ENCODE measurements at places on chromosomes 1 and 21.

- DNase-seq, result no peak
Observed at GRCh38 chr1:28516518-28516956, 10.7 kb downstream of the RCC1 start.

GRCh38 chr1:42153624-42154023, 414 bp downstream of the GUCA2B start:
- no peak for DNase-seq

- DNase-seq, result no peak
Observed at GRCh38 chr21:39938086-39938625, 70.9 kb downstream of the PCP4 start.

DNA sequence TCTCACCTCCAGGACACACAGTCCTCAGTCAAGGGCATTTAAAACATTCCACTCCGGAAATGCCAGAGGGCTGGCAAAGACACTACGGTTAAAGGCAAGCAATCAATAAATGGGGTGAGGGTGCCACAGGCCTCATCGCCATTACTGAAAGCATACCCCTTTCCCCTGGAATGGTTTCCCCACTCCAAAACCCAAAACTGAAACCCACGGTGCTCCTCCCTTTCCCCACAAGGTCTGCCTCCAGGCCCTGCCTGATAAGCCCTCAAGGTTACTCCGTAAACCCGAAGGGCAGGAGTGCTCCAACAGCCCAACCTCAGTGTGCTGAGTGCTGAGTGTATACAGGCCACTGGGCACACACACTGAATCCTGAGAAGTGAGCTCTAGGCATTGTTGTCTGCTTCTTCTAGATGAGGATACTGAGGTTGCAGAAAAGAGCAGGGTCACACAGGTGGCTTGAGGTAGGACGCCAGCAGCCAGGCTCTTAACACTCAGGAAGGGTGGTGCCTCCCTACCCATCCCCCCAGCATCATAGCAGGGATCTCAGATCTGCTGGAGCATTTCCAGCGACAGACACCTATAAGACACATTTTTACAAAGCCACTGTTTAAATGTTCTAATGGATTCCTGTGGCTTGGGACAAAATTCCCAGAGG, 29.0 kb downstream of the SSBP3 start:
- DNase-seq, result peak; percentile 78

DNA sequence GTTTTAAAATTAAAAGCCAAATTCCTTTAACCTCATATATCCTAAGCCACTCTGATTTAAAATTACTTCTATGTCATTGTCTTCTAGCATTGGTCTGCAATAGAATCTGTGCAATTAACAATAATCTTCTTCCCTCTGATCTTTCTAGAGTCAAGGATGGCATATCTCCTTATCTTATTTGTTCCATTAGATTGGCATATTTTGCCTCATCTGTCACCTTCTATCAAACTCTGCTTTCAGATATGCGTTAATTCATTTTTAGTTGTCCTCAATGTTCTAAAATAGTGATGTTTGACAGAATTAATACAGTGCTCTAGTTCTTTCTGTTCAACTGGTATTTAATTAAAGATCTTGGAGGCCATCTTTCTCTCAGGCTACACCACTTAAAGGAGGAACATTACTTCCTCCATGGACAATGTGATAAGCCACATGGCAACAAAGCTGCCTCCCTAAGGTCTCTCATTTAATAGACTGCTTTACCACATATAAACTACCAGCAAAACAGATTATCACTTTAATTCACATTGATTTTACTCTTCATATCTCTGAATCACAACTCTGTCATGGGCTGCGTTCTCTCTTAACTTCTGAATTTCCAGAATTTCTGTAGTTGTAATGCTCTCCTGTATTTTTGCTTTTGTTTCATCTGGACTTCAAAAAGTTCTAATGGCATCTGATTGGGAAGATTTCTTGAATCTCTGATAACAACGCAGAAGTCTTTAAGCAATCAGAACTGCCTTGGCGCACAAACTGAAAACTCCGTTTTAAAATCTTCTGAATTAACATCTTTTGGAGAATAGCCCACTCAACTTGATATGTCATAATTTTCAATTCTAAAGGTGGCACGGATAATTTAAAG, 2.8 kb downstream of the NRIP1 start:
- peak; percentile 12 for DNase-seq

GRCh38 chr1:91798241-91798648, 87.7 kb downstream of the TGFBR3 start:
- no peak for DNase-seq

DNA sequence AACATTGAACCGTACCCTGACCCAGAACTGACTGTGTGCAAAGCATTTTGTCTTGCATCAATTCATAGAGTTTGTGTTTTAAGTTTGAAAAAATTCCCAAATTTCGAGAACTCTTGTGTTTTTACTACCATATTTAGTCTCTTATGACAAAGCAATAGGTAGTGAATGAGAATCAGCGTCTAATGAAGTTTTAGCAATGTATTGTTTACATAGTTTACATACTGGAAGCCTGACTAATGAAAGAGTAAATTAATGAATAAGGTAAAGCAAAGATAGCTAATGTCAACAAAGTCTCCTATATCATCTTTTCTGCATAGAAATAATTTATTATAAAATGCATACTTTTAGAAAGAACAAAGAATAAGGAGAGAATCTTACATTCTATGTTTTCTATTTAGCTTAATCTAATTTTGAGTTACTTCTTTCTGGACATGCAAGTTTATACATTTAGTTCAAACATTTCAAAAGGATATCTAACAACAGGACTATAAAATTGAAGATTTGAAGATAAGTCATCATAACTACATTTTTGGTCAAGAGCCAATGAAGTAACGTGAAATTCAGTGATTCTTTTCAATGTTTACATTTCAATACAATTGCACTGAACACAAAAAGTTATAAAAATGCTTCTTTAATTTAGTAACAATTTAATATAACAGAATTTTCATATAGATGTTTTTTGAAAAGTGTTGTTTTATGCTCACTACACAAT, 1943.7 kb downstream of the NCAM2 start:
- no peak for DNase-seq

DNA sequence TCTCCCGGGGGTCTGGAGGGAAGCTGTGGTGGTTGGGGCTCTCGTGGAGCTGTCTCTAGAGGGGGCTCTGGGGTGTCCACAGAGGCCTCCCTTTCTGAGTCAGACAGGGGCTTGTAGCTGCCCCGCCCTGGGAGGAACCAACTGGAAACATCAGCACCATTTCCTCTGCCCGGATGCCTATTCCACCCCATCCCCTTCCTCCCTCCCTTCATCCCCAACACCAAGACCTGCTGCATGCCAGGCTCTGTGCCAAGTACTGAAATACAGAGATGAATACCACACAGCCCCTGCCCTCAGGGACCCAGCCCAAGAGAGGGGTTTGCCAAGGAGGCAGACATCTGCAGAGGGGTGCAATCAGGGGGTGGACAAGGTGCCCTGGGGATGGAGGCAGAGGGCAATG, 125.6 kb upstream of the ADAR start:
- DNase-seq, result no peak

GRCh38 chr1:205826016-205826806, 13.2 kb upstream of the SLC41A1 start:
- DNase-seq, result no peak

DNA sequence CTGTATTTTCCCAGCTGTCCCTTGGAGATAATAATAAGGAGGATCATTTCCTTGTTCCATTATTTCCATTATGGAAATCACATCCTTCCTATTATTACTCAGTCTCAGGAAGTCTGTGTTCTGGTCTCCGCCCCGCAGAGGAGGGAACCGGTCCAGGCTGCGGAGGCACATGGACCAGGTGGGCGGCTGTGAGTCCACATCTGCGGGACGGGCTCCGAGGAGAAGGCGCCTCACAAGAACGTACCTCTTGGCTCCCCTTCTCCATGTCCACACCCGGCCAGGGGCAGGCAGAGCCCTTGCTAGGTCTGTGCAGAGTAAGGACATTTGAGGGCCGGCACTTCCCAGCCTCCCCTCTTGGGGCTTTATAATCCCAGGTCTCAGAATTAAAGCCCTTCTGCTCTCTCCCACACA, 14.6 kb downstream of the RAB7B start:
- DNase-seq, result no peak

- DNase-seq, result no peak
Observed at GRCh38 chr1:143735764-143736461, 235.9 kb downstream of the FAM72C start.

GRCh38 chr1:226711976-226712741, 26.9 kb downstream of the ITPKB start:
- no peak for DNase-seq

DNA sequence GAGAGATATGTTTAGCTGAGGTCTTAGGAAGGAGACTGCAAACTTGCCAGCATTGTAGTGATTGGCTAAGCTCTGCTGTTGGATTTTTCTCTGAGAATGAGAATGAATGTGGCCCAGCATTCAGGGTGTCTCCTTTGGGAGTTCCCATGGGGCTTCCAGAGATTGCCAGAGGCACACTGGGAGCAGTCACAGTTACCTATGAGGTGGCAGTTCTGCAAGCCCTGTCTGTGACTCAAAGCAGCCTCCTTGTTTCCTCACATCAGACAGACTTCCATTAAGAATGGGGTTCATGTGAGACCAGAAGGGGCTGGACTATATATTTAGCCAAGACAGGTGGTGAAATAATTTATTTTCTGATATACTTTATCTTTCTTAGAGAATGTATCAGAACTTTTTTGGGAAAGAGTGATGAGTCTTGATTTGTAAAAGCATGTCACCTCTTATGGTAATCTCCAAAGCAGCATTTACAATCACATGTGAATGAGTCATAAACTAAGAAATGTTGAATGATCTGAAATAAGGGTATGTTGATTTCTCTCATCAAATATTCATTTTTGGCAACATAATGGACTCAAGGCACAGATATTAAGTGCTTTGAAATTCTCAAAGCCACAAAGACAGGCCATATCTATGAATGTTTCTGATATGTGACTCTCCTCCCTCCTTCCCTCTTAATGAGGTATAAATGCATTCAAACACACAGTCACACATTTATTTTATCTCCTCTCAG, 9.5 kb upstream of the SLC19A2 start:
- DNase-seq, result no peak

DNA sequence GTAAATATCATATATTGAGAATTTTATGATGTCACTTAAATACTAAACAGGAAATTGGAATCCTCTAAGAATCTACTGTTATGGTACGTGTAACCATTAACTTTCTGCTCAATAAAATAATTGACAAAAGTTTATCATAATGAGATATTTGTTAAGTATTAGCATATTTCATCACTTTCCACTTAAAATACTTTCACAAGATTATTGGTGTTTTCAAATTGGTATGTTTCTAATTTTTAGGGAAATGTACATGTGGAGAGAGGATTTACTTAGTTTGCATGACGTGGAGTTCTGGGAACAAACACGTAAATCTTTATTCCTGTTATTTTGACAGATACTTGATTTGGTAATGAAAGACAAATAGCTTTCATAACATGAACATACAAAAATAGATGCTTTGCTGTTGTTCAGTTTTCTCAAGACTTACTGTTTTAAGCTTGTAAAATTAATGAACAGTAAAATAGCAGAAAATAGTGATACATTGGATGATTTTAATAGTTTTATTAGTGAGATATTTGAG, 1.6 kb downstream of the SRSF11 start:
- no peak for DNase-seq

- DNase-seq, result no peak
Observed at GRCh38 chr1:27669876-27670275, 2.1 kb downstream of the IFI6 start.

- peak; percentile 64 for DNase-seq
Observed at GRCh38 chr1:24688621-24689195, 45.6 kb downstream of the SRRM1 start.

GRCh38 chr1:162562470-162562828, 927 bp downstream of the UAP1 start:
- no peak for DNase-seq

- no peak for DNase-seq
Observed at GRCh38 chr1:67804710-67805109, 28.6 kb downstream of the GNG12 start.

GRCh38 chr1:22284906-22285548, 142.1 kb upstream of the WNT4 start:
- no peak for DNase-seq

DNA sequence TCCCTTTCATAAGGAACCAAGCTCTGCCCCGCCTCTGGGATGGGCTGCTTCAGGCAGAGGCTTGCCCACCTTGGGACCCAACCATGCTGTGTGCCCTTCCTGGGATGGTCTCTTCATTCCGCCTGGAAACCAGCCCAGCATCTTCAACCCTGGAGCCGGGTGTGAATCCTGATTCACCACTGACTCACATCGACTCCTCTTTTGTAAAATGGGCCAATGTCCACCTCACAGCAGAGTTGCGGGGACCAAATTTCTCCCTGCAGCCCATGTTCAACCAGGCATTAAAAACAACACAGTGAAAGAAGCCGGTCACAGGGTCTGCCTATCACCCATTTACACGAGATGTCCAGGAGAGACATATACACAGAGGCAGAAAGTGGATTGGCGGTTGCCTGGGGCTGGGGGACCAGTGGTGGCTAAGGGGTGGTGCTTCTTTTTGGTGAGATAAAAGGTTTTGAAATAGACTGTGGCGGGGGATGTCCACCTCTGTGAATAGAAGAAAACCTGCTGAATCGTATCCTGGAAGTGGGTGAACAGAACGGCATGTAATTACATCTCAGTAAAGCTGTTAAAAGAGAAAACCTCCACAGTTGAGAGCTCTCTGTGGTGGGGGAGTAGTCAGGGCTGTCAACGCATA, 6.9 kb upstream of the GPR153 start:
- no peak for DNase-seq

DNA sequence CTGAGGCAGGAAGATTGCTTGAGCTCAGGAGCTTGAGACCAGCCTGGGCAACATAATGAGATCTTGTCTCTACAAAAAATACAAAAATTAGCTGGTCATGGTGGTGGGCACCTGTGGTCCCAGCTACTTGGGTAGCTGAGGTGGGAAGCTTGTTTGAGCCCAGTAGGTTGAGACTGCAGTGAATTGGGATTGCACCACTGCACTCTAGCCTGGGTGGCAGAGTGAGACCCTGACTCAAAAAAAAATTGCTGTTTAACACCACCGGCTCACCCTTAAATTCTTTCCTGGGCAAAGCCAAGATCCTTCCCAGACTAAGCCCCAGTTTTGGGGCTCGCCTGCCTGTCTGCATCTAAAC, 6.6 kb upstream of the NSUN4 start:
- DNase-seq, result no peak

DNA sequence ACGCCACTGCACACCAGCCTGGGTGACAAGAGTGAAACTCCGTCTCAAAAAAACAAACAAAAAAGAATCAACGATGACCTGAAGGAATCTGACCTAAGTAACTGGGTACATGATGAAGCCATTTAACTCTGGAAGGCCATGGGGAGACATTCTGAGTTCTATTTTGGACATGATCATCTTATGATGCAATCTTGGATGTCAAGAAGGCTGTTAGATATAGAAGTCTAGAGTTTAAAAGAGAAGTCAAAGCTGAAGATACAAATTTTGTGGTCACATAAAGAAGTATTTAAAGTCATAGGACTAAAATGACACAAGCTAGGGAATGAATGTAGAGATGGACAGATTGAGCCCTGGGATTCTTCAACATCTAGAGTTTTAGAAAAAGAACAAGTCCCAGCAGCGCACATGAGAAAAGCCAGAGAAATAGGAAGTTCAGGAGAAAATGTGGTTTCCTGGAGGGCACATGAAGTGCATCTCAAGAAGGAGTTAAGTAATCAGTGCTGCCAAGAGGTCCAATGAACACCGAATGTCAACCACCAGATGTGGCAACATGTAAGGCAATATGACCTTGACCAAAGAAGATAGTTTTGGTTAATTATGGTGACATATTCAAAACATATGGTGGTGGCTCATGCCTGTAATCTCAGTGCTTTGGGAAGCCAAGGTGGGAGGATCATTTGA, 26.8 kb downstream of the ELK4 start:
- DNase-seq, result no peak
